RPMI7951 (cell line): ENCODE measurements at places on chromosomes 7 and 10. TPM values are rescaled to one million over a fixed set of nuclear protein-coding genes. Genes with fewer than 3 reads are reported as not detected.

Gene SLC26A3
- total RNA-seq, result not detected in 2 replicates

Gene SEMA4G
- 0.49 and 0.84 TPM in 2 replicates for total RNA-seq

Gene CTTNBP2
- under 0.01 and 0.48 TPM in 2 replicates for total RNA-seq

DNA sequence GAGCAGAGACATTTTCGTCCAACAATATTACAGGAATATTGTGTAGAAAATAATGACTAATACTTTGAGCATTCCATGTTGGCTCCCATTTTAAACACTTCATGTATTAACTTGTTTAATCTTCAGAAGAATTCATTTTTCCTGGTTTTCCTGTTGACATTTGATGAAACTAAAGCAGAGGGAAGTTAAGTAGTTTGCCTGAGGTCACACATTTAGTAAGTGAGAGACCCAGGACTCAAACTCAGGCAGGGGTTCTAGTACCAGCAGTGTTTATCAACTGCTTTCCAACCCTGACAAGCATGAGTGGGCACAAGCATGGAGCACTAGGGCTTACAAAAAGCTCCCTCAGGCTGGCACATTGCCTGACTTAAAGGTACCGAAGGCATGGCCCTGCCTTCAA, 719.1 kb downstream of the AUTS2 start:
- DNase-seq, result no peak

DNA sequence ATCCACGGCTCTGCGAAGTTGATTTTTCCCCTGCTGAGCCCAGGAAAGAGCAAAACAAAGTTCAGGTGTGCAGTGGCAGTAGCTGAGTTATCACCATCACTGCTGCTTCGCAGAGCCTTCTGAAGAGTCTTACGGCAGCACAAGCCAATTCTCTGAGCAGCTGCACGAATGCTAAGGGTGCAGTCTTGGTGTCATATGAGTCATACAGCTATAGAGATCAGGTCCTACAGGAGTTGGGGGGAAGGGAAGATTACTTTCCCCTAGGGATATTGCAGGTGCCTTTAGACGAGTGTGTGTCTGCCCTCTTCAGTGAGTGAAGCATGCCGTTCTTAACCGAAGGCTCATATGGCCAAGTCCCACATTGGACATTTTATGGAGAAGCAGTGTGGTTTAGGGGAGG, 227.8 kb downstream of the CELF2 start:
- DNase-seq, result no peak

DNA sequence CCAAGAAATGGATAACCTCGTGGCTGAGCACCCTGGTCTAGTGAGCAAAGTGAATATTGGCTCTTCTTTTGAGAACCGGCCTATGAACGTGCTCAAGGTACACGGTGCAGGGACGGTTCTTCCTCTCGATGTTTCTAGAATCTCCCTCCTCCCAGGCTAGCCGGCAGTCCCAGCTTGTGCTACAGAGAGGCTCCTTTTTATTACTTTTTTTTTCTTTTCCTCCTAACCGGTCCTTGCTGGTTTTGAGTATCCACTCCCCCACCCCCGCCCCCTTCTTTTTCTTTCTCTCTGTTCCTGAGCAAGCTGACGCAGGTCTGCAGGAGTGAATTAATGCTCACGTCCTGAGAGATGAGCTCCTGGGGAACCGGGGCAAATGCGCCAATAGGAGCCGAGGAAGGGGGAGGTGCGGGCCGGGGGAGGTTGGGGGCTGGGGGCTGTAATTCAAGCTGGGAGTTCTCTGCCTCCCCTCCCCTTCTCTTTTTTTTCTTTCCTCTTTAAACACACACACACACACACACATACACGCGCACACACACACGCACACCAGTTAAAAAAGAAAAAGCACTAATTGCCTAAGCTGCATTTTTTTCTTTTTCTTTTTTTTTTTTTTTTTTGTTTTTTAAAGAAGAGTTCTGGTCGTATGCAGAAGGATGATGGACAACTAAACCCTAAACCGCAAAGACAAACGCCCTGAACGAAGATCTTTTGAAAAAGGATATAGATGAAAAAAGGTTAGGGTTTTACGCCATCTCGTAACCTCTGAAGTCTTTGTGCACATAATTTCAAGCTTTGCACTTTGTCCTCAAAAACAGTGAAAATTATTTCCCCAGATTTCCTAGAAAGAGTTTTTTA, 6.6 kb downstream of the CPA2 start:
- DNase-seq, result no peak

DNA sequence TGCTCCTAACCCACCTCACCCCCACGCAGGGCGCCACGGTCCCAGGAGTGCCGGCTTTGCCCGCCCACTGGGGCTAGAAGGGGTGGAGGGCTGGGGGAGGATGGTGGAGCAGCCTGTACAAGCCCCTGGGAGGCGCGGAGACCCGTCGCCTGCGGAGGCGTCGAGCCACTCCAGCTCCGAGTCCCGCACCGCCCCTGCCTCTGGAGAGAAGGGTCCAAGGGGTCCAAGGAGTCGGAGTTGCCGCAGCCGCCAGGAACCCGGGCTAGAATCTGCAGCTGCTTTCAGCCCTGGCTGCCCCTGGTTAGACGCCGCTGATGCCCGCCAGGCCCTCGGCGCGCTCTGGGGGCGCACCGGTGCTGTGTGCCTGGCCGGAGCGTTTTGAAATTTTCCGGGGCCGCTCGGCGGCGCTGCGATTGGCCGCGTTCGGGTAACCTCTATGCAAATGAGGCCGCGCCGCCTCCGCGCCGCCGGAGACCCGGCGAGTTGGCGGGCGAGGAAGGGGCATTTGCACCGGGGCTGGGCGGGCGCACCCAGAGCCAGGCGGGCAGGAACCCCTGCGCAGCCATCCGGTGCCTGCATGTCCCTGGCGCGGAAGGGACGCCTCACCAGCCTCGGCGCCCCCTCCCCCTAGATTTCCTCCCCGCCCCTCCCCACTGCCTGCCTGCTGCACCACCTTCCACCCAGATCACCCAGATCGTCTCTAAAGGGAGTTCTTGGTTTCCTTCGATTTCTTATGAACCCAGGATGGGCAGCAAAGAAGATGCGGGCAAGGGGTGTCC, at the start of gene HMX2:
Gene HMX2, plus strand, starts transcription at position 502 of the 779 bp plus-strand sequence. Its CDS starts 243 bp downstream, at position 745.
- DNase-seq, result no peak

DNA sequence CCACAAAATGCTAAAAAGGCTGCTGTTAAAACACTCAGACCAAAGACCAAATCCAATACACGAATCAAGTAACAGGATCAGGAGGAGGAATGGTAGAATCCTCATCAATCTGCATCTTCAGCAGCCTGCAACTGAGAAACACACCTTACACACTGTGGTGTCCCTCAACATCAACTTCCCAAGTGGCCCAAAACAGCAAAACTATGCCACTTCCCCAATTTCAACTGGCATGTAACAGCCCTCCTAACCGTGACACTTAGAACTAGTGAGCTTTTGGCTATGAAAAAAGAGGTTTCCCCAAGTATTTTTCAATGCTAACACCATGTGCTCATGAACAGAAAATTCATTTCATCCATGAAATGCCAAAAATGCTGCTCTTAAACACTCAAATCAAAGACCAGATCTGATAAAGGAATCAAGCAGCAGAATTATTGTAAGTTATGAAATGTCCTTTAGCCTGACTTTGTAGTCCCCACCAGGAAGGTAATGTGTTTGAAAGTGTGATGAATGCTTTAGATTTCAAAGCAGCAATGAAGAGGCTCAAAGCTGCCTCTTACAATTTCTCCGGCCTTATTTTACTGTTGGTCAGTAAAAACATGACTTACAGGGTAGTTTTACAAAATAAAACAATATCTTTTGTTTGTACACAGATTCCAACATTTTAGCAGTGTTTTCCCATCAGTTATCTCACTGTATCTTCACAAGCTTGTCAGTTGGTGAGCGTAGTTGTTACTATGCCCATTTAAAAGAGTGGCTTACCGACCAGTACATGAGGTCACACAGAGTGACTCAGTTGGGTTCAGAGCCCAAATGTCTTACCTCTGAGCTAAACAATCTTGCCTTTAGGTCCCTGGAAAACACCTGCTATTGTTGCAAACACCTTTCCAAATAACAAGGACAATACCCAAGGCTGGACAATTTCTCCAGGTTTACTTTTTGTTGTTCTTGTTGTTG, 65.7 kb upstream of the ASAH2 start:
- no peak for DNase-seq

GRCh38 chr7:121563177-121563576, 167.1 kb upstream of the FAM3C start:
- no peak for DNase-seq
